ENCODE measurements at places on chromosomes 5 and 9.

- no peak for DNase-seq
These were observed 2.5 kb upstream of the CDK9 start for GRCh38 chr9:127783111-127784008.

DNA sequence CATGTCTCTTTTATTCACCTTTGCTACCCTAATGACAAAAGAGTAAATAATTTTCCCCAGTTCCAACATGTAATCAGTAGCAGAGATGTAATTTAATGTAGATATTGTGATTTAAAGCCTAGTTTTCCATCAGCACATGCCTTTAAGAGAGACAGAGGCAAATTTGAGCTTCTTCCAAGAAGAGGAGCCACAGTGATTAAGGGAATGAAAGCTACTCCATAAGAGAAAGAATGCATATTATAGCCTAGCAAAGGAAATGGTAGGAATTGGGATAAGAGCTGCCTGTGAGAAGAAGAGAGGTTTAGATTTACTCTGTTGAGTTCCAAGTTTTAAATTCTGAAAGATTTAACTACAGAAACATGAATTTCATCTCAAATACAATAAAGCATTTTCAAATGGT, 591.0 kb upstream of the DMAC1 start:
- no peak for DNase-seq

DNA sequence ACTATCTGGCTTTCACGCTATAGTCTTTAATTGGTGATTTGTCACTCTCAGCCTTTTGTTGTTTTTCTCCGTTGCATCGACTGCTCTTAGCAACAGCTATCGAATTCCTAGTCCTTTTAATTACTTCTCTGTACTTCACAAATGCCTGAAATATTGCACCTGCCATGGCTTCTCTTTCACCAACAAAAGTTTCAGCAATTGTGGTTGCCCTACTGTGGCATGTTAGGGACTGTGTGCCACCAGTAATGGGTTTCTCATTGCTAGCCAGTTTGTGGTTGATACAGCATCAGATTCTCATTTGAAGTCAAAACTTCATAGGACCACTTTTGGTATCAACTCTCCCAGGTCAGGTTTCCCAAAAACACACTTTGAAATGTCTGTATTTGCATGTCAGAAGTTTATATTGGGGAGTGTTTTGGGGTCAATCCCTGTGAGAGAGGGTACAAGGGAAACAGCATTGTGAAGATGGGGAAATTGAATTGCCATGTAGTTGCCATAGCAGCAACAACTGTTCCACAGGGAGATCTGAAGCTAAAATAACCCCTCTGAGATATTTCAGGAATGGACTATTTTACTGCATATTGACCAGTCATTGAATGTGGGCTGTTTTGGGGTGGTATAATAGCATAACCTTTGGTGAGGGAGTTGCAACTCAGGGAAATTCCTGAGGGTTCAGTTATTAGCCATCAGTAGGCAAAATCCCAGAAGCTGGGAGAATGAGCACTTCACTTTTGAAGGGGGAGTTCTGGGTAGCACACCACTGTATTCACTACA, 99.2 kb downstream of the WDR70 start:
- DNase-seq, result no peak

- DNase-seq, result peak; percentile 90
These were observed at the start of gene SAP30L for GRCh38 chr5:154445422-154446194. Gene SAP30L, plus strand, starts transcription at chr5:154445997. Its CDS starts 608 bp downstream, at chr5:154446605.

DNA sequence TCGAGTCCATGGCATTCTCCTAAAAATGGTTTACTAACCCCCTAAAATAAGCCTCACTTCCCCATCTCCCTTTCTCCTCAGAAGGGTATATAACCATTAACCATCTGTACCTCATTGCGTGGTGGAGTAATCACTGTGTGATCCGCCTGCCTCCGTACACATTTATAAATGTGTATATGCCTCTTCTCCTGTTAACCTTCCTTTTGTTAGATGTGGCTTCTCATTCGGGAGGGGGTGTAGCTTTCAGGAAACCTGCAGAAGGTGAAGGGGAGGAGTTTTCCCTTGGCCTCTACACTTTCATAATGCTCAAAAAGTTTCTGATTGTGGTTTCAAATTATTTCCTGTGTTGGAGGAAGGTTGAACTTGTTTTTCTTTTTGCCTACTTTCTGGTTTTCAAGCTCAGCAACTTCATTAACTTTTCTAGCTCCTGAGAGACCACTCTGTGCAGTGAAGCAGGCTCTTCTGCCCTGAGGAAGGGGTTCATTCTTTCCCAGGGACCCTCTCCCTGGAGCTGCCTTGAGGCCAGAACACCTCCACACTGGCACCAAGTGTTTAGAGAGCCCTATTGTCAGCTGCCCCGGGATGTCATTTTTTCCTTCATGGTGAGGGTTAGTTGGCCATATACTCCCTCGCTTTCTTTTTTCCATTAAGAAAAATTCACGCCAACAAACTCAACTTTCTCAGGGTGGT, 46.9 kb downstream of the RASGRF2 start:
- DNase-seq, result no peak

DNA sequence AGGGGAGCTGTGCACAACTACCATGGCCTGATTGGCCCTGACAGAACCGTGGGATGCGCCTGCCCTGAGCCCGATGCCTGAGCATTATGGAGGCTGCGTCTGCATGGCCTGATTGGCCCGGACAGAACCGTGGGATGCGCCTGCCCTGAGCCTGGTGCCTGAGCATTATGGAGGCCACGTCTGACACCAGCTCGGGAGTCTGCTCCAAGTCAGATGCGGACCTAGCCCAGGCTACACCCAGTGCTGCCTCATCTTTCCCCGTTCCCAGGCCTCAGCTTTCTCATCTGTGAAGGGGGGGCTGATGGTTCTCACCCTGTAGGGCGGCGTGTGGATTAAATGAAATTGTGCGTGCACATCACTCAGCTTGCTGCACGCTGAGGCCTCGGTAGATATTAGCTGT, 7.3 kb downstream of the CEP72 start:
- no peak for DNase-seq

GRCh38 chr9:20111173-20111843, 322.5 kb upstream of the SLC24A2 start:
- no peak for DNase-seq

DNA sequence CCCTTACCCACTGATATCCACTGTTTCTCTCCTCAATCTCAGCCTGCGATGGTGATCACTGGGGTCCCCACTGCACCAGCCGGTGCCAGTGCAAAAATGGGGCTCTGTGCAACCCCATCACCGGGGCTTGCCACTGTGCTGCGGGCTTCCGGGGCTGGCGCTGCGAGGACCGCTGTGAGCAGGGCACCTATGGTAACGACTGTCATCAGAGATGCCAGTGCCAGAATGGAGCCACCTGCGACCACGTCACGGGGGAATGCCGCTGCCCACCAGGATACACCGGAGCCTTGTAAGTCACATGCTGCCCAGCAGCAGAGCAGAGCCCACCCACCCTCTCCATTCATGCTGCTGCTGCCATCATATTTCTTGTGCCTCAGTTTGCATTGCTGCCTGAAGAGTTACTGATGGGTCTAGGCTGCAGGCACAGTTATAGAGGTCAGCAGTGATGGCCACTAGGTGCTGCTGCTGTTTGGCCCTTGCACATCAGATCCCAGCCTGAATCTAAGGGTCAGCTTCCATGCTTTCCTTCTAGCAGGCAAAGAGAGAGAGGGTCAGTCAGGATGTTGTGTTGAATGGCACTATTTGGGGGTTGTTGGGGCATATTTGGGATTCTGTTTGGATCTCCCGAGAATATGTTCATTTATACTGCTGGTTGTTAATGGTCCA, 106.0 kb downstream of the MEGF10 start:
- DNase-seq, result no peak

DNA sequence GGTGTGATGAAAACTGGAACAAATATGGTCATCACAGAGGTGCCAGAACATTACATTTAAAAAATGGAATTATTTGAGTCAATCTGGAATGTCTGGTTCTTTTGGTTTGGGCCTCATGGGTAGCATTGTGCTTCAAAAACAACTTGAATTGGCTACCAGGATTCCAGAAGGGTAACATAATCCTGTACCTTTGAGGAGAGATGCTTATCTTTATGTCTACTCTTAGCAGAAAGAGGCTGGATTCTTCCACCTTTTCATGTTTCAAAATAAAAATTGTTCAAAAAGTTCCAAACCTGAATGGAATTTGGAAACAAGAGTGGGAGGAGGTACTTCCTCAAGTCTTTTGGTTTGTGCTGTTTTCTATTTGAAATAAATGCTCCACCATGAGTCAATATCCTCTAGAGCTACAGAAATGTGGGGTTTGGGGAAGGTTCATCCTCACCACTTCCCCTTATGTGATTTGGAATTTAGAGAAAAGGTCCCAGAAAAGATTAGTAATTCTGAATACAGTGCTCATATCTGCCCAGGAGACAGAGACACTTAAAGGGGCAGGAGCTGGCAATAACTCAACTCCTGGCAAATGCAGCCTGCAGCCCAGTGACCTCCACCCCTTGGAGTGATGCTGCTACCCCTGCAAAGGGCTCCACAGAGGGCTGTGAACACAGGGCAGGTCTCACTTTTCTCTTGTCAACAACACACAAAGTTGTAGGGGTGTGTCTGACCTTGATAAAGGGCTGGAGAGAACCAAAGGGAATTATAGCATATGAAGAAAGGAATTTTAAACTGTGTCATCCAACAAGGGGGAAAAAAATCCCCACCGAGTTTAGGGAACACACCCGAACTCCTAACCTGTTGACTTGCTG, 272.8 kb downstream of the CWC27 start:
- DNase-seq, result peak; percentile 67

DNA sequence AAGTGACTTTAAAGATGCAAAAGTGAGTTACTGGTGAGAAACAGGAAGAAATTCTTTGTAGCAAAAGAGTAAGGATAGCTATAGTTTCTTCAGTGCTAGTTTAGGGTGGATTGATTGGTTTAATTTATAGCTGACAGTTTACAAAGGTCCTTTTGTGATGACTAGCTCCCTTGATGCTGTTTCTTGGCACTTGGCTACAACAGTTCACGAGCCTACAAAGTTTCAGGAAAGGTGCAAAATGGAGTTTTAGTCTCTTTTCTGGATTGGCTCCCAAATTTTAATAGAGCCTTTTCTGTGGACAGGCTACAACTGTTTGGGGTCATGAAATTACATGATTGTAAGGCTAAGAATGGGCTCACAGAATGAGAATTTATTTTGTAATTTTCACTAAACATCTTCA, 40.9 kb upstream of the BNIP1 start:
- DNase-seq, result no peak

DNA sequence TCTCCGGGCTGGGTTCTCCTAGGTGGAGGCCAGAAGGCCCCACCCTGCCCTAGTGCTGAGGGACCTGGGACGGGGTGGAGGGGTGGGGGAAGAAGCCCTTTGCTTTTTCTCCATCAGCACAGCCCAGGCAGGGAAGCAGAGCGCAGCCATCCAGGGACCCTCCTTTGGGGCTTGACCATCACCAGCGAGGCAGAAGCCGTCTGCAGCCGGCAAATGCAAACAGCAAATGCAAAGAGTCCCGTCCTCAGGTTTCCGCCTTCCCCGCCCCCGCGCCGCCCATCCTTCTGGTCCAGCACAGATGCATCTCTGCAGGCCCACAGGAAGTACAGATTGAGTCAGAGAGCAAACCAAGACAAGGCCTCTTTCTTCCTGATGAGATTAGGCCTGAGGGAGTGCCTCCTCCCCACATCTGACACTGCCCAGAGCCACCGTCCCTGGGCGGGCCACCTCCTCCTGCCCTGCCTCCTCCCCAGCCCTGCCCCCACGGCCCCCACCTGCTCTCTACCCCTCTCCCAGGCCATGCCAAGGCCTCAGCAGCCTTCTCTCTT, 23.4 kb downstream of the CORO2A start:
- no peak for DNase-seq

DNA sequence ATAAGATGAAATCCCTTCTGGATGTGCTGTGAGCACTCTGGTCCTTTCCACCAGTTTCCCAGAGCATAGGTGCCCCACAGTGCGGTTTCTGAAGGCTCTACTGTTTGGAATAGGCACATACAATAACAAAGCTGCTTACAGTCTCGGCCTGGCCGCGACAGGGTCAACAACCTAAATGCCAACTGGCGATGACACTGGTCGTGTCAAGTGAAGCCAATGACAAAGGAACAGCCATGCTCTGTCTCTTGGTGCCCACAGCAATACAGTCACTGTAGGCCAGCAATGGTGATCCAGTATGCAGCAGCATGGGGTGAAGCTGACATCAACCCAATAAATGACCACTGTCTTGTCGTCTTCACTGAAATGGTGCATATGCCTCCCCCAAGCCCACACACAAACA, 47.8 kb upstream of the EQTN start:
- DNase-seq, result no peak

- DNase-seq, result no peak
These were observed 25.4 kb downstream of the OGN start for GRCh38 chr9:92378865-92379560.

DNA sequence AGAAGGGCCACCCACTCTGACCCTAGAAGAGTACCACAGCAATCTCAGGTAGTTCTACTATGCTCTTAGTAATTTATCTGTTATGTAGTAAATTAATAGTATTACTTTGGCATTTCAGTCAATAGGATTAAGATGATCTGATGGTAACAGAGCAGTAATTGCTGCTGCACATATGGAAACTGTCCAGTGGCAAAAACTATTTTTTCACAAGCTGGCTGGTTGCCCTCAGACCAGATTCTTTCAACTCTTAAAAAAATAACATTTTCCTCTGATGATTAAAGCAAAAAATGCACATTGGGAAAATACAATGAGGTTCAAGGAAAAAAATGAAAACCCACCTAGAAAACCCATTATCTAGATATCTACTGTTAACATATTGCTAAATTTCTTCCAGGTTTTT, 19.7 kb downstream of the GLRA1 start:
- peak; percentile 13 for DNase-seq

DNA sequence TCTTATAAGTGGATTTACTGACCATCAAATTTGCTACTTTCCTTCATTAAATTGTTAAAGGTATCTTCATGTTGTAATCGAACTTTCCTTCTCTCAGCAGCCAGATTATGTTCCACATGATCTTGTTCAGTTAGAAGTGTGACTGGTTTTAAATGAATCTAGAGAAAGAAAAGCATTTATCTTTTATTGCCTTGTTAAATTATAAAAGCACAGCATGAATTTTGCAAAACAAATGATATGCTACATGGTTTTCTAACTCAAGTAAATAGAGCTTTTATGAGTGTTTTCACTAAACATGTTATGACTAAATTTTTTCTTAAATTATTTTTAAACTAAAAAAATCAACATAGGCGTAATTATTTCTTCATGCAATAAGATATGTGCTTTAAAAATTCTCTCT, 34.1 kb downstream of the ACOT12 start:
- DNase-seq, result no peak

- DNase-seq, result no peak
These were observed 77.7 kb upstream of the GNA14 start for GRCh38 chr9:77725820-77726219.

DNA sequence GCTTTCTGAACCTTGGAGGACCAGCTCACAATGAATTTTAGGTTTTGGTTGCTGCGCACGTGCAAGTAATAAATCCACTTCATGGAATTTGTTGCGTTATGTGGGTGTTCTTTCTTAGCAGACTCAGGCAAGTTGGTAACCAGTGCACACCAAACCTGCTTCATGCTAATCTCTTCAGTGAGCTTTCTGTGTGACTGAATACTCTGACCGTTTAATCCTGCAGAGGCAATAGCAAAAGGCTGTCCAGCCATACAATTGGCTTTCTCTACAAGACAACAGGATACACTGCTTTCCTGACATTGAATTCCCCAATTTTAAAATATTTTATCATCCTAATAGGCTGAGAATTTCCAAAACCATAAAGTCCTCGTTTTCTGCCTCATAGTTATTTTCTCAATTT, 10.3 kb downstream of the UGT3A2 start:
- no peak for DNase-seq

Measured in stromal cell of bone marrow (primary cell).